ENCODE measurements at places on chromosomes 4 and X.
A peak's percentile ranks its signal among the peaks of the same experiment; 100 is the strongest.

GRCh38 chr4:84865600-84865999, 100.9 kb downstream of the WDFY3 start:
- no peak overlapping the region for H3K27ac ChIP-seq
- no peaks in the 10 kb centered on the region for H3K36me3 ChIP-seq
- no peak for DNase-seq
- H3K4me1 ChIP-seq: peaks cover 51% of the 10 kb centered on the region

GRCh38 chrX:105314458-105314857, 94.0 kb upstream of the TEX13A start:
- no peaks in the 10 kb centered on the region for H3K36me3 ChIP-seq
- DNase-seq: no peak
- H3K27ac ChIP-seq: no peak overlapping the region
- H3K4me1 ChIP-seq: no peaks in the 10 kb centered on the region

DNA sequence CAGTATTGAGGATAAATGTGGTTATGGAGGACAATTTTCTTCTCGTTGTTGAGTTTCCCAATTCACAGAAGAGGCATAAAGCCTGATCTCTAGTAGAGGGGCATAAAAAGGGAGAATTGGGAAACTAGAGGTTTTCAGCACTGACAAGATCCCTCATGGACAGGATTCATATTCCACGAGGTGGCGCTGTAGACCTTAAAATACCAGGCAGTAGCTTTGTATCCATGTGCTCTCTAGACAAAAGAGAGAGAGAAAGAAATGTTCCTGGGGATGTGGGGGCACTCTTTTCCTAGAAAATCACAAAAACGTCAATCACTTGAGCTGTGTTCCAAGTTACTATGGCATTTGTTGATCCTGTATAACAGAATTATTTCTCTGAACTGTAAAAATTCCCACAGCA, 128.3 kb downstream of the MAGEE1 start:
- no peak overlapping the region for H3K27ac ChIP-seq
- DNase-seq: peak; percentile 58
- no peaks in the 10 kb centered on the region for H3K4me1 ChIP-seq
- no peak overlapping the region for H3K4me3 ChIP-seq
- peaks cover 6% of the 10 kb centered on the region for H3K27me3 ChIP-seq
- H3K36me3 ChIP-seq: peaks cover 38% of the 10 kb centered on the region

- H3K4me1 ChIP-seq: peaks cover 28% of the 10 kb centered on the region
- peaks cover 4% of the 10 kb centered on the region for H3K36me3 ChIP-seq
- DNase-seq: no peak
- H3K4me3 ChIP-seq: no peak overlapping the region
These were observed 42.4 kb upstream of the AGA start for GRCh38 chr4:177484613-177485021.

GRCh38 chrX:134738445-134738844, 80.2 kb upstream of the PLAC1 start:
- H3K36me3 ChIP-seq: no peaks in the 10 kb centered on the region
- peaks cover 43% of the 10 kb centered on the region for H3K4me1 ChIP-seq
- no peak overlapping the region for H3K4me3 ChIP-seq
- H3K27ac ChIP-seq: no peak overlapping the region
- DNase-seq: no peak

GRCh38 chr4:137300776-137301175, 231.5 kb downstream of the PCDH18 start:
- H3K4me1 ChIP-seq: peaks cover 5% of the 10 kb centered on the region
- DNase-seq: no peak
- H3K36me3 ChIP-seq: no peaks in the 10 kb centered on the region

DNA sequence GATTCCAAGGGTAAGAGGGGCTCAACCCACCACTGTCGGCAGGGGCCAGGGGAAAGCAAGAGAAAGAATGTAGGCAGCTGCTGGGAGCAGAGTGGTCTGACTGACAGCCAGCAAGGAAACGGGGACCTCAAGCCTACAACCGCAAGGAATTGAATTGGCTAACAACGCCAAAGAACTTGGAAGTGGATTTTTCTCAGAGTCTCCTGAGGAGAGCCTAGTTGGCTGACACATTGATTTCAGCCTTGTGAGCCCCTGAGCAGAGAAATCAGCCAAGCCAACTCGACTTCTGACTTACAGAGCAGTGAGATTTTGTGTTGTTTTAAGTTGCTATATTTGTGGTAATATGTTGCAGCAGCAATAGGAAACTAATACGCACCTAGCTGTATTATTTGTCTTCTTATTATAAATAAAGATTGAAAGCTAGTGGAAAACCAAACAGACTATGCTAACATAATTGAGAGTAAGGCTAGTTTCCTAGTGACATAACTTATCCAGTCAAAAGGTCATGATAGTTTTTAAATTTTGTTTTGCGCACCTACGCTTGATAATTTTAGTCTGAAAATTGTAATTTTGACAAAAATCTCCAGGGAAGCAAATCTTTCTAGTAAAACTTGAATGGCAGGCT, 145.8 kb upstream of the HCCS start:
- no peak overlapping the region for H3K4me3 ChIP-seq
- H3K27ac ChIP-seq: no peak overlapping the region
- no peaks in the 10 kb centered on the region for H3K27me3 ChIP-seq
- DNase-seq: no peak
- no peaks in the 10 kb centered on the region for H3K36me3 ChIP-seq

- no peak for DNase-seq
- peaks cover 2% of the 10 kb centered on the region for H3K4me1 ChIP-seq
- H3K36me3 ChIP-seq: no peaks in the 10 kb centered on the region
- H3K27ac ChIP-seq: no peak overlapping the region
These were observed 94.5 kb upstream of the APOOL start for GRCh38 chrX:84909151-84909550.

GRCh38 chrX:132592880-132593279, 104.0 kb upstream of the MBNL3 start:
- H3K4me1 ChIP-seq: peaks cover 2% of the 10 kb centered on the region
- H3K36me3 ChIP-seq: no peaks in the 10 kb centered on the region
- no peak overlapping the region for H3K4me3 ChIP-seq
- no peak overlapping the region for H3K27ac ChIP-seq

GRCh38 chr4:41429280-41429669, 108.7 kb upstream of the LIMCH1 start:
- DNase-seq: no peak
- H3K4me3 ChIP-seq: no peak overlapping the region
- H3K27ac ChIP-seq: no peak overlapping the region

- H3K4me1 ChIP-seq: no peaks in the 10 kb centered on the region
- no peak for DNase-seq
- H3K27ac ChIP-seq: no peak overlapping the region
- H3K27me3 ChIP-seq: no peaks in the 10 kb centered on the region
- no peaks in the 10 kb centered on the region for H3K36me3 ChIP-seq
These were observed 84.3 kb downstream of the REPS2 start for GRCh38 chrX:17030580-17031270.

GRCh38 chrX:128287693-128288092, 235.5 kb upstream of the ACTRT1 start:
- no peaks in the 10 kb centered on the region for H3K4me1 ChIP-seq
- H3K27me3 ChIP-seq: no peaks in the 10 kb centered on the region
- no peak for DNase-seq
- H3K4me3 ChIP-seq: no peak overlapping the region

DNA sequence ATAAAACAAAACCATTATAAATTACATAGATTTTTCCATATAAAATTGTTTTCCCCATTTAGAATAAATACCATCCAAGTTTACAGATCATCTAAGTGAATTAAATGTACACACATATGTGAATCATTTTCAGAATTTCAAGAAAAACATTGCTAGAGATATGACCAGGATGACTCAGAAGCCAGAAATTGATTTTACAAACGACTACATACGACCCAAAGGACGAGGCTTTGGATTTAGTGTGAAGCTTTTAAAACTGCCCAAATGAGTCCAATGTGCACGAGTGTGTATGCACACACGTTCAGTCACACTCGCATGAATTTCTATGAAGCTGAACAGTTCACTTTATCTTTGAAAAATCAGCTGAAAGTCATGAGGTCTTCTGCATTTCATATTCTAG, 37.9 kb downstream of the MFAP3L start:
- H3K27ac ChIP-seq: no peak overlapping the region
- H3K27me3 ChIP-seq: no peaks in the 10 kb centered on the region
- peaks cover 9% of the 10 kb centered on the region for H3K36me3 ChIP-seq
- H3K4me1 ChIP-seq: peaks cover 29% of the 10 kb centered on the region

DNA sequence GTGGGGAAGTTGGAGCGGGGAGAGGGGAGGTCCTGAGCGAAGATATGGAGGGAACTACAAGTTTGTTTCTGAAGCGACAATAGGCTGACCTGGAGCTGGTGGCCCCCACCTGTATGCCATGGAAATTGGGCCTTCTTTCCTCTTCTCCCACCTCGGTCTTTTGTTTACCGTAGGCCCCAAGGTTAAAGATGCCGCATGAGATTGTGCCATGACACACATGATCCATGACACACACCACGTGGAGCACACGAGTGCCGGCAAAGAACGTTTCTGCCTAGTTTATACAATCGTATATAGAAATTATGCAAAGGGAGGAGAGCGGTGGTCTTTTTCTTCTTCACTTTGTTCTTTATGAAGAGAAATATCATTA, 408 bp downstream of the TMEM33 start:
- peaks cover 24% of the 10 kb centered on the region for H3K36me3 ChIP-seq
- peaks cover 28% of the 10 kb centered on the region for H3K4me1 ChIP-seq

- peaks cover 9% of the 10 kb centered on the region for H3K4me1 ChIP-seq
- H3K27ac ChIP-seq: no peak overlapping the region
These were observed 893 bp upstream of the HOPX start for GRCh38 chr4:56681853-56682525.

- H3K27ac ChIP-seq: no peak overlapping the region
- H3K4me3 ChIP-seq: no peak overlapping the region
- H3K27me3 ChIP-seq: no peaks in the 10 kb centered on the region
- no peaks in the 10 kb centered on the region for H3K36me3 ChIP-seq
- DNase-seq: peak; percentile 13
These were observed 181.4 kb upstream of the RBPJ start for GRCh38 chr4:26139310-26139924.
